ENCODE measurements at places on chromosomes 16 and 17.

GRCh38 chr16:15777533-15778203, 79.2 kb downstream of the MYH11 start:
- DNase-seq, result no peak

GRCh38 chr17:29694918-29695563, 72.3 kb upstream of the CORO6 start:
- no peak for DNase-seq

DNA sequence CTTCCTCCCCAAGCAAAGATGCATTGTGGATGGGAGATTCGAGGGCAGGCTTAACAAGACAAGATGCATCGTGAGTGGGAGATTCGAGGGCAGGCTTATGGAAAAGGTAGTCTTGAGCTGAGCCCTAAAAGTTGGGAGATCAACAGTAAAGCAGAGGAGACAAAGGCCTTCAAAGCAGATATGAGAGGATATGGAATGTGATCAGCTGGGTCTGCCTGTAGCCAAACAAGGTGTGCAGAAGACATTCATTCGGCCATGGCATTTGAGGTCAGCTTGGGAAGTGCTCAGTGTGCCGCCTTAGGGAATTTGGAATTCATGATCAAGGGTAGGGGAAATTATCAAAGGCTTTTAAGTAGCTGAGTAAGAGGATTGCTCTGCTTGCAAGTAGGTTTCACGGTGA, 39.5 kb downstream of the DNAH9 start:
- no peak for DNase-seq

DNA sequence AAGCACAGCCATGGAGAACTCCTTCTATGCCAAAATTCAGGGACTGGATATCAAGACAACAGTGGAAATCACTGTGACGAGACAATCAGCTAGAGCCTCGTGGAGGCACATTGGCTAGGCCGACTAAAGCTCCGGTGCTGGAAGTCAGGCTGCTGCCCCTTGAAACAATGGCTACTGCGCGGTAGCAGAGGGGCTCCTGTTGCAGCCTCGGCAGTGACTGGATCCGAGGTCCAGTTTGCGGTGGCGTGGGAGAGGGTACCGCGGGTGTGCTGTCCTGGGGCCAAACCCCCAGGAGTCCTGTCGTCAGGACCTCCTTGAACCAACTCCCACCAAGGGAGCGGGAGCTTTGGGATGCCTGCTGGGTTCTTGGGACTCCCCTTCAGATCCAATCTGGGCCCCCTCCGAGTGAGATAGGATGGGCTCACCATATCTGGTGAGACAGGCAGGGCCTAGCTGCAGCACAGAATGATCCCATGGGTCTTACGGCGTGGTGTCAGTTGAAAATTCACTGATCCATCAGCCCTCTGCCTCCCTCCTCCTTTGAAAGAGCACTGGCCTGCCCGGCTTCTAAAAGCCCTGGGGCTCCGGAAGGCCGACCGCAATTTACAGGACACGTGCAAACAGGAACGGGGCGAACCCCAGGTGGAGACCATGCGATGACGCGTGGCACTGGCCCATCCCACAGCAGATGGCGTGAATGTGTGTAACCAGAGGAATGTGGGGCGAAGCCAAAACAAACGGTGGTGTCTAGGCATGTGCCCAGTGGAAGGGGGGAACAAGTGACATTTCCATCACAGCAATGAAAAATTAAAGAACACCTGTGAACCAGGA, 15.8 kb upstream of the KCNJ18 start:
- no peak for DNase-seq

- DNase-seq, result no peak
These were observed 11.0 kb downstream of the CHMP6 start for GRCh38 chr17:81002409-81003361.

GRCh38 chr16:85281181-85281580, 168.9 kb upstream of the CIBAR2 start:
- DNase-seq, result no peak

DNA sequence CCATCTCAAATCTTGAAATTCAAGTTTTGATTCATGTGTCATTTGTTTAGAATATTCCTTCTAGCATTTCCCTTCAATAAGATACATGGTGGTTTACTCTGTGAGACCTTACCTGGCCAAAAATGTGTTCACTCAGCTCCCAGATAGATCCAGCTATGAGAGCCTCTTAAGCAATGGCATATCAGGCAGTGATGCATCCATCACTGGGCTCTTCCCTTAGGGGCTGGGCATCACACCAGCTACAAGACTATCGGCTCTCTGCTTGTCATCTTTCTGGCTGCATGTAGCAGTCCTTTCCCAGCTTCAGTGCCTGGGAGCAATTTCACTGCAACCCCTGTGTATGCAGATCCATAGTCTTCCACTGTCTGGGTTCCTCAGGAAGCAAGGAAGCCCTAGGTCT, 40.6 kb downstream of the GOSR1 start:
- DNase-seq, result no peak

- DNase-seq, result no peak
These were observed 84.2 kb upstream of the LGALS9 start for GRCh38 chr17:27546624-27547300.

- DNase-seq, result no peak
These were observed 169.6 kb downstream of the XYLT1 start for GRCh38 chr16:17301184-17301583.

GRCh38 chr17:29827179-29827578, 102.8 kb downstream of the SSH2 start:
- no peak for DNase-seq

Measured in cortex of kidney (tissue), 1 donor.